HCEC 1CT (cell line): ENCODE measurements at places on chromosomes 6 and 20.

DNA sequence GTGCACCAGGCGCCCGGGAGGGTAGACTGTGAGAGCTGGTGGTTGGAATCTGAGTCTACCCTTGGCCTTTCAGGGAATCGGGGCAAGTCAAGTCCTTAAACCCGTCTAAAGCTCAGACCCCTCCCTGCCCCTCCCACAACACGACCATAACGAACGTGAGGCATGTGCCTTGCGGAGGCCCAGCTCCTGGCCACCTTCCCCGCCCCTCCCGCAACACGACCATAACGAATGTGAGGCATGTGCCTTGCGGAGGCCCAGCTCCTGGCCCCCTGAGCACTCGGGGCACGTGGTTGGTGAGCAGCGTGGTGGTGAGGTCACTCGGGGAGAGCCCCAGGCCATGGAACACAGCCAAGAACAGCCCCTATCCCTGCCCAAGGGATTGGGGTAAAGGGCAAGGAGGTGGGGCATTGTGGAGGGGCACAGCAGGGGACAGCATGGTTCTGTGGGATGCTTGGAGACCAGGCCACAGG, 132.2 kb downstream of the TAF4 start:
- no peak for DNase-seq

GRCh38 chr6:44388887-44389286, 1.4 kb downstream of the CDC5L start:
- DNase-seq, result no peak

DNA sequence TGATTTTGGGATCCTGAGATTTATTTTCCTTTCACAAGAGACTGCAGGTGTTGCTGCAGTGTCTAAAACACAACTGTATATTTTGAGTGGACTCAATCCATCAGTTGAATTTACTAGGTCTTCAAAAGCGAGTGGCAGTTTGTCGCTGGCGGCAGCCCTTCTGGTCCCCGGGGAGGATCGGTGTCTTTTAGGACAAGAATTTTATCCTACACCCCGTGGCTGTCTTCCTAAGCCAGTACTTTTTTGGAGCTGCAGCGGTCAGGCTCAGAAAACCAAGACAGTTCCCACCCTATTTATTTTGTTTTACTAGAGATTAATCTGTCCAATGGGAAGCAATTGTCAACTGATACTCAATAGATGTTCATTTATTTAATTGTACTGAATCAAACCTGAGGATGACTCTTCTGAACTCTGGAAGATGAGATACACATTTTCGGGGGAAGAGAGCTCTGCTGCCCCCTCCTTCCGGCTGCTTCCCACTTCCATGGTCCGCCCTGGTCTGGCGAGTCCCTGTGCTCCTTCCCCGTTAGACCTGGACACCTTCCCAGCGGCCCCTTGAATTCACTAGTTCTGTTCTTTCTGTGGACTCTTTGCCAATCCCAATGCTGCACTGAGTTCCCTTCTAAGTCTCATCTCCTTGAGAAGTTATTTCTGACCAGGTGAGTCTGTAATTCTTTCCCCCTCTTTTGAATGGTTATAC, 90.6 kb downstream of the ERMARD start:
- DNase-seq, result no peak

GRCh38 chr20:31708736-31709534, 13.7 kb downstream of the BCL2L1 start:
- DNase-seq, result no peak

- no peak for DNase-seq
These were observed 6.3 kb upstream of the SIRPA start for GRCh38 chr20:1888796-1889463.

DNA sequence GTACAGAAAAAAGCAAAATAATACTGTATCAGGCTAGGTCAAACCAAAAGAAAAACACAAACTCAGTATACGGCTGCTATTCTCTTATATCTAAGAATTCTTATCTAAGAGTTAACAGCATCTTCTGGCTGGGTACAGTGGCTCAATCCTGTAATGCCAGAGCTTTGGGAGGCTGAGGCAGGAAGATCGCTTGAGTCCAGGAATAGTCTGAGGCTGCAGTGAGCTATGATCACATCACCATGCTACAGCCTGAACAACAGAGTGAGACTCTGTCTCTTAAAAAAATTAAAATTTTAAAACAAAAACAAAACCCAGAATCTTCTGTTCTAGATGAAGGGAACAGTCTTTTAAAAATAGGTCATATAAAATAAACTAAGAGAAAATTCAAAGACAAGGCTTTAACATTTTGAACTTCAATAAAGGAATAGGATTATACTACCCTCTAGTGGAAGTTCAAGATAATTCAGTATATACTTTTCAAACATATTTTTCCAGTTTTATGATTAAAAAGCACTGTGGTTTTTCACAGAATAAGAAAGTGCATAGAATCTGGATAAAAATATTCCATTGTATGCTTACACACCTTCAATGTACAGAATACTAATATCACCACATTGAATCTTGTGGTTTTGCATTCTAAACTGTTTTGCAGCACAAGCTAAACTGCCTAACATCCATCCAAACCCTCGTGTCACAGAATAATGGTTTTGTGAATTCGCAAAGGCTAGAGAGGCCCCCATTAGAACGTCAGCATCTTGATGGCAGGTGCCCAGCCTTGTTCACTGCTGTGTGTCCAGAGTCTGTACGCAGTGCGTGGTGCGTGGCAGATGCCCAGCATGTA, 39.3 kb downstream of the DTNBP1 start:
- DNase-seq, result peak; percentile 38

- DNase-seq, result no peak
These were observed 145.4 kb downstream of the RPS12 start for GRCh38 chr6:132959639-132960326.

- DNase-seq, result no peak
These were observed 98.9 kb downstream of the FYN start for GRCh38 chr6:111774346-111774703.

DNA sequence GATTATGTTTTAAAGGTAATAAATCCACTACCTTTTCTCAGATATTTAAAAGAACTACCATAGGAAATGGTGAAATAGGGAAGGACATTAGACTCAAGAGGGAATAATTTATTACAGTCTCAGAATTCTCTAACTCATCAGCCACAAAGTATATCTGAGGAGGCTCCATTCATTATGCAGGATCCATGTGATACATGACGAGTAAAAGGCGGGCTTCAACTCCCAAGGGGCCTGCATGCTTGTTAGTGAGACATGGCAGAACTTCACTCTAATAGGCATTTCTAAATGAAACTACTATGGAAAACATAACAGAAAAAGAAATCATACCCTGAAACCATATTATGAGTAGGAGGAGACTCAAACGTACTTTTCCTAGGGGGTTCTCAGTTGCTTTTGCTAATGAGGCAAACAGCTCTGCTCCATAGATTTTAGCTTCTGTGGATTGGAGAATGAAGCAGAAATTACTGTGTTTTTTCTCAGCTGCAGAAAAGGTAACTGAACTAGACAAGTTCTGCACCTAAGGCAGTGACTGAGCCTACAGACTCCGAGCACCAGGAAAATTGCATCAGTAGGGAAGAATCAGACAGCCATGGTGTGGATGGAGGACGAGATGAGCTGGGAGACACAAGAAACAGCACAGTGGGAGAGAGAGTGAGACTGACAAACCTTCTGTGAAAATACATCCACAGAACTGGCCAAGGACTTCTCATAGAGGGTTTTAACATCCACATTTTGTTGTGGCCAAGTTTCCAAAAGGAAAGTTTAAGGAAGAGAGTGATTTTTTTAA, 254.6 kb upstream of the PRDM1 start:
- no peak for DNase-seq

- DNase-seq, result no peak
These were observed 137.4 kb upstream of the RNF24 start for GRCh38 chr20:4152696-4153235.

DNA sequence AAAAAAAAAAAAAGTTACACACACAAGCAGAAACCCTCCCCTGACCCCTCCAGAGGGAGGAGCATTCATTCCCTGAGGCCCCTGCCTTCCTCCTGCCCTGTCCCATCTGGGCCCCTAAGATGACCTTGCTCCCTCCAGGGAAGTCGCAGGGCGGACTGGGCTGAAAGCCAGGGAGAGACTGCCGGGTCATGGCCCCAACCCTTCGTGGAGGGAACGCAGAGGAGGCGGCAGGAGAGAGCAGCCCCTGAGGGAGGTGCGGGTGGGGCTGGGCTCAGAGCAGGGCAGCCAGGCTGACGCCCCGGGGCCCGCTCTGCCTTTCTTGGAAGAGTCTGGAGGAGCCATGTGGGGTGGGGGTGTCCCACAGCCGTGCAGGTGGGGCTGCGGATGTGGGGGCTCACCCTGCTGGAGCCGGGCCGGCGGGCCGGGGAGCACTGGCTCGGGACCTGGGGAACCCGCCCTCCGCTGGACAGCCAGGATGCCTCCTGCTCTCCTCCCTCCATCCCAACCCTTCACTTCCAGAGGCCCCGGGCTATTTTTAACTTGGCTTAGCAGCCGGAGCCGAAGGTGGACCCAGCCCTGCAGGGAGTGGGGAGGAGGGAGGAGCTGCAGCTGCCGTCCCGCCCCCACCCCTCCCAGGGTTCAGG, 15.0 kb upstream of the ABHD16B start:
- DNase-seq, result peak; percentile 31

DNA sequence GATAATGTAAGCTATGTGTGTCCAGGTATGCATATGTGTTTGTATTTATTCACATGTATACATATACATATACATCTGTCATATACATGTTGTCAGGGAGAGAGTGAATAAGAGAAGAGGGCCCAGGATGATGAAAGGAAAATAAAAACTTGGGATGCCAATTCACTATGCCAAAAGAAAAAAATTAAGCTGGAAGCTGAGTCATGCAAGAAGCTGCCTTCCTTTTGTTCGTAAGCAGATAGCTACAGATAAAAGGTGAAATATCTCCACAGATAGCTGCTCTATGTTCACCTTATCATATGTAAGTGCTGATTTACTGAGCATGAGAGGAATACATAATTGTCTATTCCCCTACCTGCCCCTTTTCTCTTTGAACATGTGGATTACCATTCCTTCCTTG, 579.9 kb downstream of the EPM2A start:
- DNase-seq, result no peak

- DNase-seq, result no peak
These were observed 4.4 kb upstream of the KCNS1 start for GRCh38 chr20:45105317-45105716.

- DNase-seq, result peak; percentile 88
These were observed 72.3 kb downstream of the MRPL14 start for GRCh38 chr6:44054721-44055559.

- DNase-seq, result no peak
These were observed at the start of gene CLVS2 for GRCh38 chr6:122995921-122996793. Gene CLVS2 (plus strand): TSS chr6:122996235. CDS start chr6:122997778, 1,543 bp downstream.

DNA sequence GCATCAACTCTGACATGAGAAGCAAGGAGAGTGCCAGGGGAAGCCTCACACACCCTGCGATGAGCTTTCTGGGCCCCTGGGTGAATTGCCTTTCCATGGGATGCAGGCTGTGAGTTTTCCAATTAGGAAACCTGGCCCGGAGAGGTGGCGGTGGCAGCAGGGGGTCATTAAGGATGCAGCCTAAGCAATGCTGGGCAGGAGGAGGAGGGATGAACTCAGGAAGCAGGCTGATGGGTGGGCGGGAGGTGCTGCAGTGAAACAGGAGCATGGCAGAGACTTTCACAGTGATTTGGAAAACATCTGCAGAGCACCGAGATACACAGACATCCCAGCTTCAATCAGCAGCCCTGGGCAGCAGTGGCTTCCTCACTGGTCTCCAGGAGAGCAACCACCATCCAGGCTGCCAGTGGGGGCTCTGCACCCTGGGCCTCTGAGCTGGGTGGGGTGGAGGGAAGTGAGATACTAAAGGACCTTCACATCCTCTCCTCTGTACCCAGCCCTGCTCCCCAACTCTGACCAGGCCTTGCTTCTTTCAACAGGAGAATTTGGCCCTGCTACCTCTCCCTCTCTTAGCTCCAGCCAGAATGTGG, 44.9 kb downstream of the LRFN2 start:
- DNase-seq, result no peak

GRCh38 chr6:110693296-110693695, 122.0 kb downstream of the CDK19 start:
- no peak for DNase-seq

GRCh38 chr20:53978497-53978896, 91.9 kb downstream of the BCAS1 start:
- DNase-seq, result no peak

DNA sequence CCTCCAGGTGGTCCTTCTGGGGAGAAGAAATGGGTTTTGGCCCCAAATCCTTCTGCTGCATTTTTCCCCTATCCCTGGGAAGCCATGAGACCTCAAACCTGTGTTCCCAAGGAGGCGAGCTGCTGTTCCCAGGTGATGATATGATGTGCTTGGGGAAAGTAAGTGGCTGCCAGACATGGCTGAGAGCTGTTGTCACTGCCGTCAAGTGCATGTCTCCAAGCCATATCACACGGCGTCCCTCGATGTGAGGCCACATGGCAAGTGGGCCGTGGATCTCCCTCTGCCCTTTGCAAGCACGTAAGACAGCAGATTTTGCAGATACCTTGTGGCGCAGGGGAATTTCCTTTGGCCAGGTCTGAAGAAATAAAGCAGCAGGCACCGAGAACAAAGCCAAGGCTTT, 103.7 kb upstream of the CD93 start:
- no peak for DNase-seq

DNA sequence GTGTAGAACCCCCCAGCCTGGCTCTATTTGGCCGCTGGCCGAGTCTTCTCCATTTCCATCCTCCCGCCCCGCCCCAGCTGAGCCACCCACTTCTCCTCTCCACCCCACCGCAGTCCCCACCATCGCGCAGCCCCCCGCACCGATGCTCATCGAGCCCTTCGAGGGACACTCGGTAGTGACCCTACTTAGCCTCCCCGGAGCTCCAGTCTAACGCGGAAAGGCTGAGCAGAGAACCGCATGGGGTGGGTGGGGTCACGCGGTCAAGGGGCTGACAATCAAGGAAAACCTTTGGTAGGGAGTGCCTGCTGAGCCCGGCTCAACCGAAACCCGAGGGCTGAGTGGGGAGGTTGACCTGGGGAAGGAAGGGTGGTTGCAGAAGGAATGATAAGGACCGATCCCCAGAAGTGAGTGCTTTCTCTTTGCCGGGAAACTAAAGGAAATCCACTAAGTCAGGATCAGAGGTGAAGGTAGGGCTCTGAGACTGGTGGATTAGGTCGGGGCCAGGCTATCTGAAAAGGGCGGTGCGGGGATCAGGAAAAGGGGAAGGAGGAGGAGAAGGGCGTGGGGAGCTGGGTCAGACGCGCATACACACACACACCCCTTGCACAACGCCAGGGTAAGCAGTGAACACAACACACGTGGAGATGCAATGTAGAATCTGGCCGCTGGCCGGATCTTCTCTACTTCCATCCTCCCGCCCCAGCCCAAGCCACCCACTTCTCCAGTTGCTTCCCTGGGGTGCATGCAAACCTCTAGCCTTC, 49.8 kb downstream of the CPXM1 start:
- peak; percentile 32 for DNase-seq
